ENCODE measurements at places on chromosomes 6 and 20.

GRCh38 chr6:40802481-40802880 lies 215.3 kb upstream of the LRFN2 start:
- no peak for DNase-seq

- no peak for DNase-seq
Measured at GRCh38 chr6:123744840-123745239, 58.8 kb upstream of the NKAIN2 start.

DNA sequence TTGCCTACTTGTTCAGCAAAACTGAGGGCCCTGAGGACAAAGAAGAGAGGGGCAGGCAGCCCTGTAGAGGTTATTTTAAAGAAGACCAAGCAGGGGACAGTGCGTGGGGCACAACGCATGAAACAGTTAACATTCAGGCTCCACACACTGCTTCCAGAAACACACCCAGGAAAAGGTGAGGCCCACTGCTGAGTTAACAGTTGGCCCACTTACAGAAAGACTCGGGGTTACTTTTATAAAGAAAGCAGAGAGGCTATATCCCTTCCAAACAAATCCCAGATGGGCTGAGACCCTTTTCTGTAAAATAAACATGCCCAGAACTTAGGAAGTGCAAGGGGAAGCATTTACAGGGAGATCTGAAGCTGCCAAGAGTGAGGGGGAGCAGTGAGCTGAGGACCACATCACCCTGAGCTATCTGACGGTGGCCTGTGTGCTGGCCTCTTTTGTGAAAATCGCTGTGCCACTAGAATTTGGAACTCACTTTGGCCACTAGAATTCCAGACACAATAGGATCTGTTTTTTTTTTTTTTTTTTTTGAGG lies 49.8 kb upstream of the SSTR4 start:
- no peak for DNase-seq

- no peak for DNase-seq
Measured at GRCh38 chr6:88141561-88142296, 24.4 kb downstream of the CNR1 start.

GRCh38 chr6:130381459-130382380 lies 15.9 kb downstream of the TMEM200A start:
- no peak for DNase-seq

DNA sequence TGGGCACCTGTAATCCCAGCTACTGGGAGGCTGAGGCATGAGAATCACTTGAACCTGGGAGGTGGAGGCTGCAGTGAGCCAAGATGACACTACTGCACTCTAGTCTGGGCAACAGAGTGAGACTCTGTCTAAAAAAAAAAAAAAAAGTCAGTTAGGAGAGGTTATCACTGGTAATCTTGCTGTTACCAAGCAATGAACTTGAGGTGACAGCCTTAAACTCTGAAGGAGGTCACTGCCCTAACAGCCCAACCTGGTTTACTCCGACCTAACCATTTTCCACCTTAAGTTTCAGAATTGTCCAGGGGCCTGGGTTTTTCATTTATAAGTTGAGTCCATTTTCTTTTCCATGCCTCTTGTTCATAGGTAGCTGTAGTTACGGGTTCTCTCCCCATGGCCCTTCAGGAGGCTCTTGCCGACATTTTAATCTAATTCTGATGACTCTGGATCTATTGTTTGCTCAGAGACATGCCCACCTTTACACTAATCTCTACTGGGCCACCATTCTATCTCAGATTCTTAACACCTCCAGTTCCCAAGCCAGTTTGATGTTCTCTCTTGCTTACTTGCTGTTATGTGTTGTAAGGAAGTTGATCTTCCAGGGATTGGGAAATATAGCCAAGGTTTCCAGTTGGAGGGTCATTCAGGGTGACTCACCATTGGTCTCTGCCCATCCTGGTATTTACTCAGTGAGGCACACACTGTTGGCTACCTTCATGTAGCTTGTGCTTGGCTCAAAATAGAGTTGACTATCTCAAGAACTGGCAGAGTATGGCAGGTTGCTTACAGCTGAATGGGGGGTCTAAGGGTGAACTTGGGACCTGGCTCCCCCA lies 29.1 kb downstream of the SHLD1 start:
- no peak for DNase-seq

- no peak for DNase-seq
Measured at GRCh38 chr20:29744071-29744470, 1513.4 kb upstream of the DEFB115 start.

DNA sequence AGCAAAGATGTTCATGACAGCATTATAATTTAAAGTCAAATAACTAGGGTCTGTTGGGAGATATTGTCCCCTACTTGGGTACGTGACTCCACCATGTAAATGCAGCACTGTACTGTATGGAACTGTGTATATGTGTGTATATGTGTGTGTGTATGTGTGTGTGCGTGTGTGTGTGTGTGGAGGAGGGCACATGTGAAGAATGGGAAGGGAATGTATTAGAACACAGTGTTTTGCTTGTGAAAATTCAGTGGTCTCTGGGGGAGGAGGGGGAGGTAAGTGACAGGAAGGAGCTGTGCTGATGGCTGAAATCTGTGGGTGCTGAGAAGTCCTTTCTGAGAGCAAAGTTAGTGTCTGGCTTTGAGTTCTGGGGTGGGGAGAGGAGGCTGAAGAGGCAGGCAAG lies 23.9 kb upstream of the VEGFA start:
- DNase-seq: no peak

DNA sequence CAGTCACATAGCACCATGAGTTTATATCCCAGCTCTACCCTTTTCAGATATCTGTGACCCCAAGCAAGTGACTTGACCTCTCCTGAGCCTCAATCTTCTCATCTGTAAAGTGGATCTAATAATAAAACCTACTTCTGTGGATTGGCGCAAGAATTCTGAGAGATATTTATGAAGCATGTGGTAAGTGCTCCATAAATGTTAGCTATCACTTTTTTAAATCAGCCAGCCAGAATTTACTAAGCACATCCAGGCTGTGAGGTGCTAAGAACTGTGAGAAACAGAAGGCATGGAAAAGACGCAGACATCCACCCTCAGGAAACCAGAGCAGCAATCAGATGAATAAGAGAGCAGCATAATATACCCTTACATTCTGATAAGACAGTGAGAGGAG lies 862 bp downstream of the C20orf96 start:
- no peak for DNase-seq

- no peak for DNase-seq
Measured at GRCh38 chr6:130359736-130360135, 6.1 kb upstream of the TMEM200A start.

- DNase-seq: no peak
Measured at GRCh38 chr20:4470375-4470774, 251.3 kb upstream of the PRND start.

DNA sequence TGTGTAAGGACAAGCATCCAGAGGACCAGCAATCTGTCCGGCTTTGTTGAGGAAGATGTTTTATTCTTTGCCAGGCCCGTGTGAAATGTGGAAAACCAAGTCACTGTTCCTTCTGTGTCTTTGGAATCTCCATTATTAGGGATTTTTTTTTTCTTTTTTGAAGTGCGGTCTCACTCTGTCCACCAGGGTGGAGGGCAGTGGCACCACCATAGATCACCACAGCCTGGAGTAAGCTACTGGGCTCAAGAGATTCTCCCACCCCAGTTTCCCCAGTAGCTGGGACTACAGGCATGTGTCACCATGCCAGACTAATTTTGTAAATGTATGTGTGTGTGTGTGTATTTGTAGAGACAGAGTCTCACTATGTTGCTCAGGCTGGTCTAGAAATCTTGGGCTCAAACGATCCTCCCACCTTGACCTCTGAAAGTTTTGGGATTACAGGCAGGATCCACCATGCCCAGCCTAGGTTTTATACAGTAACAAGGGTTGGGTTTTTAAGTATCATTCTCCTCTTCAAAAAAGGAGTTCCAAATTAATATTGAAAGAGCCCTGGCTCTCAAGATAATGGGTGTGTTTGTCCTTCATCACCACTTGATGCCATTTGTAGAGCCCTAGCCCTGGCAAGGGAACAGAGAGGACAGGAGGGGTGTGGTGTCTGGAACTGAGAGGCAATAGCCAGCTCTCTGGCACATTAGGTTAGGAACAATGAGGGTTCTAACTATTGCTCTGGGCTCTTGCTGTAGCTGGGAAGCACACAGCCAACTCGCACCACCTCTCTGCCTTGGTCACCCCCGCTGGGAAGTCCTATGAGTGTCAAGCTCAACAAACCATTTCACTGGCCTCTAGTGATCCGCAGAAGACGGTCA lies 3.1 kb downstream of the LAMP5 start:
- no peak for DNase-seq

GRCh38 chr20:16803965-16804792 lies 56.0 kb downstream of the OTOR start:
- DNase-seq: peak; percentile 15

DNA sequence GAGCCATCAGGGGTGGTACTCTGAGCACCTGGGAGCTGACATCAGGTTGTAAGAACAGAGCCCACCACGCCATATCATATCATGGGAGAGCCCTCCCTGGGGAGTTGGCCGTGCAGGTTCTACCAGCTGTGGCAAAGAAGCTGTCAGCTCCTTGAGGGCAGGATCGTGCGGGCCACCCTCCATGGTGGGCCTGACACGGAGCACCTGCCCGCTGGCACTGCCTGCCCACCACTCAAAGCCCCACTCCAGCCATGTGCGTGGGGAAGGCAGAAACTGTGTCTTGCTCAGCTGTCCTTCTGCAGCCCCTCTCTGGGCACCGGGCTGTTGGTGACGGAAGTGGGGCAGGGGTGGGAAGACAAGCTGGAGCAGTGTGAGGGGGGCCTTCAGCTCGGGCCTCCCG lies 14.3 kb downstream of the PRPH2 start:
- DNase-seq: no peak

DNA sequence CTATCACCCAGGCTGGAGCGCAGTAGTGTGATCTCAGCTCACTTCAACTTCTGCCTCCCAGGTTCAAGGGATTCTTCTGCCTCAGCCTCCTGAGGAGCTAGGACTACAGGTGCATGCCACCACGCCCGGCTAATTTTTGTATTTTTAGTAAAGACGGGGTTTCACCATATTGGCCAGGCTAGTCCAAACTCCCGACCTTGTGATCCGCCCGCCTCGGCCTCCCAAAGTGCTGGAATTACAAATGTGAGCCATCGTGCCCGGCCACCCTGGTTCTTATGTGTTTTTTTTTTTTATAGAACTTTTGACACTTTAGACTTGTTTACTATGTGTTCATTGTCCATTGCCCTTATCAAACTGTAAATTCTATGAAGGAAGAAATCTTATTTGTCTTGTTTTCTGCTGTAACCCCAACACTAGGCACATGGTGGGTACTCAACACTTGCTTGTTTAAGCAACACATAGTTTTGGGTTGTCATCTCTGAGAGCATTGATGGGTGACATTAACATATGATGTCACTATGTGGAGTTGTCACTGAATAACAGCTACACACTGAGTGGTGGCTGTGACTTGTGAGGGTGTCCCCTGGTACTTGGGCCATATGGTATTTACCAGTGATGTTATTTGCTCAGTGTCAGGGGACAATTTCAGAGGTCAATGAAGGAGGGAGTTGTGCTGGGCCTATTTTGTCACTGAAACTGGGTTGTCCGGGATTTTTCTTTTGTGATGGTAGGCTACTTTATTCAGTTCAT lies 1.5 kb upstream of the PXMP4 start:
- DNase-seq: no peak

DNA sequence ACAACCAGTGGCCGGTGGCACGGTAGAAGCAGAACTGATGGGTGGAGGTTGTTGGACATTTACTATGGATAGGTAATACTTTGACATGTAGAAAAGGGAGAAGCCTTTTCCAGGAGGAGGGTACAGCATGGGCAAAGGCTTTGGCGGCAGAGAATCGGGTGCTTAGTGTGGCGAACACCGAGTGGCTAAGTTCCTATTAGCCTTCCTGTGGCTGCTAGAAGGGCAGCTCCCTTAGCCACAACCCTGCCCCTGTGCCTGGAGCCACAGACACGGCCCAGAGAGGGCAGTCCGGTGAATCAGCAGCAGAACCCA lies 37.9 kb upstream of the TGM2 start:
- DNase-seq: no peak
